Activated CD4-positive, alpha-beta T cell treated with anti-CD3 and anti-CD28 coated beads, Interleukin-2, amount 10 ng/mL, durations not matched to agents 7 days and 5 days (primary cell): ENCODE measurements at places on chromosomes 1 and 21.

DNA sequence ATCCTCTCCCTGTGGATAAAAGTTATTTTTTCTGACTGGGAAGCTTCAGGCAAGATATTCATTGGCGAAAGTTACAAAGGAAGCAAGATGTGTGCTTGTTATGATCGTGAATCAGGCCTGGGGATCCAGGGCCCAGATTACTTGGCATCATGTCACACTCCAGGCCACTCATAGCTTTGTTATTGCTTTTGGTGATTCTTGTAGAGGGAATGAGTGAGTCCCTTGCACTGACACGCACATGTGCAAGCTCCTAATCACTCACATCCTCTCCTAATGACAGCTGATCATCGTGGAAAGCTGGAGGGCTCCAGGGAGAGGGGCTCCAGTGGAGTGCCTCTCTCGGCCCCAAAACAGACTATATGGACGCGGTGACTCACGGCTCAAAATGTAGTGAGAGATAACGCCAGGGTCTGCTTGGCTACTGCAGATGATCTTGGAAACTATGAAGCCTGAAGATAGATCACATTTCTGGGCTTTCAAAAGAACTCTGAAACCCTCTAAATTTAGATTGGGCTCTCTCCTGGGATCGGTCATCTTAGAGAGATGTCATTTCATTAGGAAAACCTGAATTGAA, 481.1 kb upstream of the USP24 start:
- no peak for DNase-seq

DNA sequence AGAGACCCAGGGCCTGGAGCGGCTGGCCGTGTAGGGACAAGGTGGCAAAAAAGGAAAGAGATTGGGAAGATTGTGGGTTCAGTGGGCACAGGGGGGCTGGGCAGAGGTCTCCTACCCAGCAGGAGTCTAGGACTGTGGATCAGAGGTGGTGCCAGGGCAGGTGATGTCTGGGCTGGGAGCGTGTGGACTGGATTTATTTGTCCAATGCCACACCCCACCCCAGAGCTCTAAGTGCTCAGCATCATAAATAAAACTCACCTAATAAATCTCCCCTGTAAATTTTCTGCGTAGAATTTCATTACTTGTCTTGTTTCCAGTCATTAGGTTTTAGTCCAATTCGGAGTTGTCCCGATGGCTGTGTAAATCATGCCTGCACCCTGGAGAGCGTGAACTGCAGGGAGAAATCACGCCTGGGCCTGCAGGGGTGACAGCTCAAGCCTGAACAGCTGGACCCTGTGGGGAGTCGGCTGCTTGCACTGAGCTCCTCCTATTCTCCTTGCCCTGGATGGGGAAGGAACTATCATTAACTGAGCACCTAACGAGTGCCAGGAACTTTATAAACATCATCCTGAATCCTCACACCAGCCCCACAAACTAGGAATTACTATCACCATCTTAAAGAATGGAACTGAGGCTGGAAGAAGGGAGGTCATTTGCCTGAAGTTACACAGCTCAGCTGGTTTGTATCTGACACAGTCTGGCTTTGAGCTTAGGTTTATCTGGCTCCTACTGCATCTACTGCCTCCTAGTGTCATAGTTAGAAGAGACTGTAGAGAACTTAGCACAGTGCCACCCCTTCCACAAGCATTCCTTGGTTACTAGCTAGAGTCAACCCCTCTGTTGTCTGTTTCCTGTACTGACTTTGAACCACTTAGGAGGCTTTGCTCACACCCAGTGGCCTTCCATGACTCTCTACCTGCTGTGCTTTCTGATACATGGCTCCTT, 25.0 kb upstream of the POU3F1 start:
- no peak for DNase-seq

GRCh38 chr1:51284487-51284954, 45.8 kb downstream of the TTC39A start:
- no peak for DNase-seq

DNA sequence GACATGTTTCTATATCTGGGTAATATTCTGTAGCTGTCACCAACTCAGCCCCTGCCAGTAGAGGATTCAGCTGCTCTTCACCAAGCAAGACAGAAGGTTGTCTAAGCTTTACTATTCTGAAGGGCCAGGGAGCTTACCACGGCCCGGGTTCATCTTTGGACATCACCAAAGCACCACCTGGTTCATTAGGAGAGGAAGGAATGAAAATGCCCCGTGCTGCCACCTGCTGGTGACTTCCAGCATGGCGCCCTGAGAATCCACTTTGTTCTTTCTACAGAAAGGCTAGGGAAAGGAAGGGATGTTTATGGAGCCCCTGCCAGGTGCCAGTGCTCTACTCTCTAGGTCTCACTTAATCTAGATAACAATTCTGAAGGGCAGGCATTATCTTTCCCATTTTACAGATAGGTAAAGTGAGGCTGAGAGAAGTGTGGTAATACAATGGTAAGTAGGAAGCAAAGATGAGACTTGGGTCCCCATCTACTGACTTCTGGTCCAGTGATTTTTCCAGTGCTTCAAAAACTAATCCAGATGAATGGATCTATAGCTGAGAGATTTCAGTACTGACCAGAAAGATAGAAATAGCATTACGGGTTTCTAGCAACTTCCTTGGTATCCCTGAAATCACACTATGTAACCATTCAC, 79.5 kb downstream of the BEND5 start:
- DNase-seq = peak; percentile 51

GRCh38 chr1:44467566-44467965, 62.5 kb downstream of the RNF220 start:
- DNase-seq = no peak

GRCh38 chr1:203563291-203563690, 63.3 kb upstream of the ATP2B4 start:
- DNase-seq = no peak

GRCh38 chr1:112937495-112937894, 18.5 kb downstream of the SLC16A1 start:
- no peak for DNase-seq

- no peak for DNase-seq
Observed at GRCh38 chr1:171286032-171286705, 27.8 kb upstream of the FMO4 start.

DNA sequence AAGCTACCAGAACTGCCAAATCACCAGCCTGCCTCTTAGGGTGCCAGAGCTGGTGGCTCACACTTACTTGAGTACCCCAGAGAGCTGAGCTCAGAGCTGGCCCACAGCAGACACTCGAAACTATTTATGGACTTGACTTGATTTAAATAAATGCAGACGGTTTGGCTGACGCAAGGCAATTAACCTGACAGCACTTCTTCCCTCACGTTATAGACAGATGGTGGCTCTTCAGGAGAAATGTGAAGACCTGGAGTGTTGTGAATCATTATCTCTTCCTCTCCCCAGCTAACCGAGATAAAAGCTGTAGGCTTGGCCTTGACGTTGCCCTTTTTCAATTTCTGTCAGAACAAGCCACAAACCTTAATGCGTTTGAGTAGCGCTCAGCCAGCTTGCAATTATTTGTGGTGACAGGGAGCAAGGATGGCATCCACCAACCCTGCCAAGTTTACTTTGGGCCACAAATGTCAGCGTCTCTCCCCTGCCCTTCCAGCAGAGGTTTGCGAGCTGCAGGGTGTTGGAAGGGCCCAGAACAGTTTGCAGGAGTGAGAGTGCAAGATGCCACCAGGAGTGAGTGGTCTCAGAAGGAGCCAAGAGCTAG, 34.0 kb upstream of the BCAR3 start:
- DNase-seq = peak; percentile 12

- DNase-seq = no peak
Observed at GRCh38 chr1:84847253-84848250, 45.5 kb downstream of the LPAR3 start.

GRCh38 chr1:91400133-91400725, 4.4 kb downstream of the HFM1 start:
- DNase-seq = no peak

DNA sequence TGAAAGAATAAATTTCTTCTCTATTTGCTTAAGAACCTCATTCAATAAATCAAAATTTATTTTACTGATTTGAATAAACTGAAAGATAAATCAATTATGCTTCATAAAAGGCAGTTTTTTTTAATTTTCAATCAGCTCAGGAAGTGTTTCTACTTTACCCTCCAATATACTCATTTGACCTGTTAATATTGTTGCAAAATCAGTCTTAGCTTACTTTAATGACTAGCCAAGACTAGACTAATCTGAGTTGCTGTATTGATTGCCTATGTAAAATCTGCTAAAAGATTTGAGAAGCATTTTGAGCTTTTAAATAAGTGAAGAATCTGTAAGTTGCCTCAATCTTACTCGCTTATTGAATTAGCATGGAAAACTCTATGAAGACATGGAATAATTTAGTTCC, 179.1 kb upstream of the LYPLAL1 start:
- DNase-seq = no peak

DNA sequence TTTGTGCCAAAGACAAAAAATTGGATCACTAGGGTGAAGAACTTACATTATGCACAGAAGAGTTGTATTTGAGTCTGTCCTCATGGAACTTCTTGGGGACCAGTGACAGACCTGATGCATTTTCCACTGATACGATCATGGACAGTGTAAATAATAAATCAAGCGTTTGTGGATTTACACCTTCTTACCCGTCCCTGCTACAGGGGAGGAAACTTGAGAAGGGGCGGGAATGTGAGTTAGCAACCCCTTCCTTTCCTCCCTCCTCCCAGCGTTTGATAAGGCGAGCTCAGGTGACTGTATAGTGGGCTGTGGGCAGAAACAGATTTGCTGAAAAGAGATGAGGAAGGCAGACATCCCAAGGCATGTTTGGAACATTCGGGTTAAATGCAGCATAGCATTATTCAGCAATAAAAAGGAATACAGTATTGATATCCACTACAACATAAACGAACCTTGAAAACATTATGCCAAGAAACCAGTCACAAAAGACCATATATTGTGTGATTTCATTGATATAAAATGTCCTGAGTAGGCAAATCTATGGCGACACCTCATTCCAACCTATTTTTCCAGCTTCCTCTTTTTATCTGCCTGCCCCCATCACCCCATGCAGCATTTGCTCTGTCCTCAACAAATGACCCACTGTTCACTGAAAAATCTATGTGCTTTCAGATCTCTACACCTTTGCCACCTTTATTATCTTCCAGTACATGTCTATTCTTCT, 128.7 kb downstream of the ZZZ3 start:
- no peak for DNase-seq

DNA sequence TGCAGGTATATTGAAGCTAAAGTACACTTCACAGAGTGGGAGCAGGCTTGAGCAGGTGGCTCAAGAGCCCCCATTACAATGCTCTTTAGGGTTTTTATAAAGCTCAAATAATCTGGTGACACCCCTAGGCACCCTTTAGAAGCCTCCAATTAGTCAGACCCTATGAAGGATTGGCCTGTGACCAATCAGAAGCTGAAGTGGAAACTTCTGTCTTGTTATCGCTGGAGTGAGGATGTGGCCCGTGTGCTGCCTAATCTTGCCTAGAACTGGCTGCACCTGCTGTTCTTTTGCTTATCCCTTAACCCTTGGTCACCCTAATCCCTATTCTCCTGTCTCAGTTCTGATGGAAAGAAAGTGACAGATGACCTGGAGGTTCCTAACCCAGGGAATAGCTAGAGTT, 70.8 kb upstream of the ABCG1 start:
- DNase-seq = no peak

- DNase-seq = no peak
Observed at GRCh38 chr1:115762779-115763178, 5.7 kb downstream of the CASQ2 start.

DNA sequence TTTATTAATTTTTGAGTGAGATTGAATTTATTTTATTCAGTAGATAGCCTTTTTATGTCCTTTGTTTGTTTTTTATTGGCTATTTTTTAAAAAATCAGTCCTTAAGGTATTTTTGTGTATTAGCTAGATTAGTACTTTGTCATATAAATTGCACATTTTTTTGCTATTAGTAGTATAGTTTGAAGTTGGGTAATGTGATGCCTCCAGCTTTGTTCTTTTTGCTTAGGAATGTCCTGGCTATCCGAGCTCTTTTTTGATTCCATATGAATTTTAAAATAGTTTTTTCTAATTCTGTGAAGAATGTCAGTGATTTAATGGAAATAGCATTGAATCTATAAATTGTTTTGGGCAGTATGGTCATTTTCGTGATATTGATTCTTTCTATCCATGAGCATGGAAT, 80.4 kb downstream of the MAN1A2 start:
- DNase-seq = no peak

- no peak for DNase-seq
Observed at GRCh38 chr1:86953167-86953566, 38.7 kb downstream of the HS2ST1 start.

GRCh38 chr1:165403835-165404482, 41.0 kb downstream of the RXRG start:
- DNase-seq = peak; percentile 58

- DNase-seq = no peak
Observed at GRCh38 chr1:21251773-21252471, 38.3 kb downstream of the ECE1 start.

DNA sequence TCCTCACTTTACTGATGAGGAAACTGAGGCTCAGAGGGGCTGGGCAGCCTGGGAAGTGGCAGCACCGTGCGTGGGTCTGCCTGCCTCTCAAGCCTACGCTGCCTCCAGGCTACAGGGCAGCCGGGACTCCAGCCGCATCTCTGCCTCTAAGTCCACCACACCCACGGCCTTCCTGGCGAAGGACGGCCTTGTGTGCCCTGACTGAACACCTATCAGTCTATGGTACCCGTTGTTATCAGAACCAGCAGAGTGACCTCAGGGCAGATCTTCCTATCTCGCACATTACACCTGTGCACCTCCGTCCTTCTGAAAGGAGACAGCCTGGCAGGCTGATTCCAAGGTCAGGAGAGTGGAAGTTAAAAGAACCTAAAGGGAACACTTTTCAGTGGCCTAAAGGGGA, 35.7 kb upstream of the SLC30A1 start:
- DNase-seq = no peak

- DNase-seq = no peak
Observed at GRCh38 chr1:94039871-94040569, 80.9 kb downstream of the ABCA4 start.

- DNase-seq = peak; percentile 72
Observed at GRCh38 chr1:224497714-224498573, 63.3 kb upstream of the WDR26 start.

DNA sequence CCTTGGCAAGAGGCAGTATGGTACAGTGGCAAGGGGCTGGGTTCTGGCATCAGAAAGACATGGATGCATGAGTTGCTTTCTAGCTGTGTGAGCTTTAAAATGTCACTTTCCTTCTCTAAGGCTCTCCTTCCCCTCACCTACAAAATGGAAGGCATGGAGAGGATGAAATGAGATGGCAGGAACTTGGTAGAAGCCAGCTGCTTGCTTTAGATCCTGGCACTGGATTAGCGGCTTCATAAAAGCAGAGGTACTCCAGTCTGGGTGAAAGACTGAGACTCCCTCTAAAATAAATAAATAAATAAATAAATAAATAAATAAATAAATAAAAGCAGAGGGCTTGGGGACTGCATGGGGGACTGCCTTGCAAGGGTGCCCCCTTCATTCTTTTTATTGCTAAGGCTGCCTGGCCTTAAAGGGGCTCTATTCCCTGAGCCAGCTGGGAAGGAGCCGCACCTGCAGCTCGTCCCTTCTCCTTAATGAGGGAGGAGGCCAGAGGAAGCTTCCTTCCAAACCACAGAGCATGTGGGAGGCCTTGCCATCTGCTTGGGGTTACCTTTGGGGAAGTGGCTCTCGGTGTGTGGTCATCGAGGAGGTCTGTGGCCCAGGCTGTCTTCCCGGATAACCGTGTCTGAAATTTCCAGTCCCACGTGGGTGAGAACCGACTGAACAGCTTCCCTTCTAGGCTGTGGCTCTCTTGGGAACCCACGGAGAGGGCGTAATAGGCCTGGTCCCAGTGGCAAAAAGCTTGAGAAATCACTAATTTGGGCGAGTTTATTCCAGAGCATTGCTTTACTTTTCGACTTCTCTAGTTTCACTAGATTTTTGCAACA, 2.0 kb upstream of the ATP13A2 start:
- no peak for DNase-seq
